ENCODE measurements at places on chromosomes 1 and 21.

DNA sequence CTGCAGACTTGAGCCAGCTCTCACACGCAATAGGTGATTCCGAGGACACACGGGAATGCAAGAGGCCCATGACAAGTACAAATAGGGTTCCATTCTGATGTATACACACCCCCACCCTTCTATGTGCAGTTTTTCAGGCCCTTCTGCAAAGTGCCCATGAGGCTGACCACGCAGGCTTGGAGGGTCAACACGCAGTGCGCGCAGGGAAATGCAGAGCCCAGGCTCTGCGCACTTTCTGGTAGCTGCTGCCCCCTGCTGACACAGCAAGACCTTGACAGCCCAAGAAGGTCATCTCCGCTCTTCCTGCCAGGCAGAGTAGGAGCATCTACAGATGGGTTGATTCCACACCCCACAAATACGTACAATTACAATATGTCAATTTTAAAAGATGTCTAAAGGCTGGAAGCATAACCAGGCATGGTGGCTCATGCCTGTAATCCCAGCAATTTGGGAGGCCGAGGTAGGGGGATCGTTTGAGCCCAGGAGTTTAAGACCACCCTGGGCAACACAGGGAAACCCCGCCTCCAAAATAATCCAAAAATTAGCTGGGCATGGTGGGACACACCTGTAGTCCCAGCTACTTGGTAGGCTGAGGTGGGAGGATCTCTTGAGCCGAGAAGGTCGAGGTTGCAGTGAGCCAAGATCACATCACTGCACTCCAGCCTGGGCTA is 18.5 kb downstream of the SH3BP5L start:
- peak; percentile 60 for DNase-seq

DNA sequence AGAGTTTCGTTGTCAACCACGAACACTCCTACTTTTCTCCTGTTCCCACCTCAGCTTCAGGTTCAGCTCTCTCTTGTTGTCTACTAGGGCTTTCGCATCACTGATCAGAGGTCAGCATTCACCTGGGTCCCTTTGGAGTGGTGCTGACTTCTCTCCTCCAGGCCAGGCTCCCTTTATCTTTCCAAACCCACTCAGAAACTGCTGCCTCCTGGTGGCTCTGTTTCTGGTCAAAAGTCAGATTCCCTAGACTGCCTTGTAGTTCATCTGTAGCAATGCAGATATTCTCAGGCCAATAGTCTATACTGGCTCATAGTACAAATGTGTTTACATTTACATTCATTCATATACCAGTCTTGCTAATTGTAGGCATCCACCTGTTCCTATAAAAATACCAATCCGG is 6.4 kb upstream of the ERI3 start:
- DNase-seq, result no peak

GRCh38 chr1:26574719-26575251 is 45.2 kb downstream of the RPS6KA1 start:
- no peak for DNase-seq

- DNase-seq, result no peak
These were observed 47.1 kb downstream of the WNT9A start for GRCh38 chr1:227900571-227901051.

GRCh38 chr1:218401998-218402785 is 57.1 kb downstream of the TGFB2 start:
- no peak for DNase-seq

DNA sequence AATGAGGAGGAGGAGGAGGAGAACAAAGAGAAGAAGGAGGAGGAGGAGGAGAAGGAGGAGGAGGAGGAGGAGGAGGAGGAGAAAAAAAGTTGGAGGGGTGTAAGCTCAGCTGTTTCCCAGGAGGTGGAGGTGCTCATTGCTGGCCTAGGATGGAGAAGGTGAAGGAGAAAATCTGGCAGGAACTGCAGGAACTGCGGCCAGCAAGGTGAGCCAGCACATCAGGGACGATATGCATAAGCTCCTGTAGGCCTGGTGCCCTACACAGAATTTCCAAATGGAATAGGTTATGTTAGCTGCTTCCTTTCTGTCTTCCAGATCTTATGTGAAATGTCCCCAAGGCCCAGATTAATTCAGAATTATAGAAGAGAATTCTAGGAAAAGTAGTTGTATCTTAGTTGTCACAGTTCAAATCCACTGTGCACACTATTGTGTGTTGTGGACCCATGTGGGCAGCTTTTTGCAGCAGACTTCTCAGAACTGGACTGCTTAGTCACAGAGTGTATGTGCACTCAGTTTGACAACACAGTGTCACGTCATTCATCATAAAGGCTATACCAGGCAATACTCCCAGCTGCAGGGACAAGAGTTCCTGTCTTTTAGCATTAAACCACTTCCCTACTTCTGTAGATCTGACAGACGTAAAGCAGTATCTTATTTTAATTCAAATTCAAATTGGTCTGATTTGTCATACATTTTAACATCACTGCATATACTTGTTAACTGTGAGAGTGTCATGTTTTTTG is 303.7 kb downstream of the HLX start:
- no peak for DNase-seq

- no peak for DNase-seq
These were observed 8.8 kb downstream of the SMCP start for GRCh38 chr1:152886758-152887409.

DNA sequence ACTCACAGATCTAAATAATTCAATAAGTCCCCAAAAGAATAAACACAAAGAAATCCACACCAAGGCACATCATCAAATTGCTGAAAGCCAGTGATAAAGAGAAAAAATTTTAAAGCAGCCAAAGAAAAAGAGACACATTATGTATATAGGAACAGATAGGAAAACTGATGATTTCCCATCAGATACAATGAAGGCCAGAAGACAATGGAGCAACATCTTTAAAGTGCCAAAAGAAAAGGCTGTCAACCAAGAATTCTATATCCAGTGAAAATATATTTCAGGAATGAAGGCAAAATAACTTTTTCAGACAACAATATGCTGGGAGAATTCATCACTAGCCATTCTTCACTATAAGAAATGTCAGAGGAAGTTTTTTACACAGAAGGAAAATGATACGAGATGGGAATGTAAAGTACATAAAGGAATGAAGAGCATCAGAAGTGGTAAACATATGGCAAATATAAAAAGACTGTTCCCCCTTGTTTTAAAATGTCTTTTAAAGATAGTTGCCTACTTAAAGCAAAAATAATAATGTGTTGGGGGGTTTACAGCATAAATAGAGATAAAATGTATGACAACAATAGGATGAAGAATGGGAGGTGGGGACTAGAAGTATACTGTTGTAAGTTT is 9.4 kb upstream of the MYOG start:
- DNase-seq, result no peak

- no peak for DNase-seq
These were observed 17.0 kb downstream of the TTC39A start for GRCh38 chr1:51313268-51313852.

DNA sequence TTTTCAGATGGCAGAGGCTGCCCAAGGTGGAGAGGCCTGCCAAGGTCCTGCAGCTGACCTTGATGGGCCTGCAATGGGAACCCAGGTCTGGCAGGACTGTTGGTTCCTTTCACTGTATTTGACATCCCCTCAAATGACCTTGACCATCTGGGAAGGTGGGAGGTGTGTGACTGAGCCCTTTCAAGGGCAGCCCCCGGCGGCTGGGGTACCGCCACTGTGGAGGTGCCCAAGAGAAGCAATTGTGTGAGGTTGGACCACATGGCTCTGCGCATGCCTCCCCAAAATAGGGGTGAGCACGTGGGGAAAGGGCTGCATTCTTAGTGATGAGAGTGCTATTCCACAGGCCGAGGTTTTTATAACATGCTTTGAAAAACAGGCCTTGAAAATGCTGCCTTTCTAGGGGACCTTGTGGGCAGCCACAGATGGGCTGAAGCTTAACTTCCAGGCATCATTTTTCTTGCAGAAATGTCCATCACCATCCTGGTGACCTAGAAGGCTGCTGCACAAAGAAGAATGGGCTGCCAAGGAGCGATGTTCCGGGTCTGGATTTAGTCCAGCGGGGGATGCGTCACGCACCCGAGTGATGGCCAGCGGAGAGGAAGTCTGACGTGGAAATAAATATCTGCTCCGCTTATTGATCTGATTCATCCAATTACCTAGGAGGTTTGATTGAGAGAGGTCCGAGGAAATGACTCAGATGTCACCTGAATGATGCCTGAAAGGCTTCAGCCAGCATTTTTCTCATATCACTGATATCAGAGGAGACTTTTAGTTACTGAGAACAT is 16.5 kb upstream of the UTS2 start:
- no peak for DNase-seq

DNA sequence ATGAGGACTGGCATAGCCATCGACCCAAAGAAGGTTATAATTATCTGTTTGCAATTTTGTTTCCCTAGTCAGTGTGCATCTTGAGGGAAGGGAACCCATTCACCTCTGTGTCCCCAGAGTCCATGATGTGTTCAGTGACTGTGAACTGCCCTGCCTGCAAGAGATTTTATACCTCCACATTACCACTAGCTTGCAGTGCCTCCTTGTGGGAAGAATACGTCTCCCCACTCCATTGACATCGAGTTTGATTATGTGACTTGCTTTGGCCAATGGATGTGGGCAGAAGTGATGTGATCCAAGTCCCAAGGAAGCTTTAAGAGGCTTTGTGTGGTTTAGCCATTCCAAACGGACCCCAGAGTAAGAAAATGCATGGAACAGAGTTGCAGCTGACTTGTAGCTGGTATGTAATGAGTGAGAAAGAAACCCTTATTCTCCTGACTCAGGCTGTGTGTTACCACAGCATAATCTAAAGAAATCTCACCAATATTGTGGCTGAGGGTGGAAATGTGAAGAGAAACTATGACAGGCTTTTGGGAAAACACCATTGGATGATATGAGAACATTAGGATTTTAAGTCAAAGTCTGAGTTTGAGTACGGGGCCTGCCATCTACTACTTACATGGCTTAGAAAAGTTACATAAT is 47.8 kb upstream of the NRDC start:
- no peak for DNase-seq

- no peak for DNase-seq
These were observed 308.8 kb downstream of the CAMTA1 start for GRCh38 chr1:7094086-7094485.

GRCh38 chr1:41356752-41357151 is 4.5 kb upstream of the FOXO6 start:
- no peak for DNase-seq

- peak; percentile 68 for DNase-seq
These were observed 96.5 kb downstream of the USP25 start for GRCh38 chr21:15826147-15826780.

- no peak for DNase-seq
These were observed 105.6 kb downstream of the NR5A2 start for GRCh38 chr1:200133123-200133522.

DNA sequence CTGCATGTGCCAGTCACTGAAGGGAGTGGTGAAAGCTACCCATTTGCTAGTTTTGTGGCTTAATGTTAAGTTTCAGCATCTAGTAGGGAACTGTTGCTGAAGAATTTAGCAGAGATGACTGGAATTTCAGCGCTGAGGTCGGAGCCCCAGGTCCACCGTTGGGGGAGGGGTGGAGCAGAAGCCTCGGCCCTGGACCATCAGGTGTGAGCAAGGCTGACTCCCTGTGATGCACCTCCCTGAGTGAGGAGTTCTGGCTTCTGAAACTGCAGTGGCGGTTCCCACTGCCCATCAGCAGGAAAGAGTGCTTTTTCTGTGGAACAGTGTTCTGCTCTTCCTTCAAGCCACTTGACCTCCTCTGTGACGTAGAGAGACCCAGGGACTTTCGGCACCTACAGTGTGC is 1.3 kb downstream of the NOS1AP start:
- no peak for DNase-seq

DNA sequence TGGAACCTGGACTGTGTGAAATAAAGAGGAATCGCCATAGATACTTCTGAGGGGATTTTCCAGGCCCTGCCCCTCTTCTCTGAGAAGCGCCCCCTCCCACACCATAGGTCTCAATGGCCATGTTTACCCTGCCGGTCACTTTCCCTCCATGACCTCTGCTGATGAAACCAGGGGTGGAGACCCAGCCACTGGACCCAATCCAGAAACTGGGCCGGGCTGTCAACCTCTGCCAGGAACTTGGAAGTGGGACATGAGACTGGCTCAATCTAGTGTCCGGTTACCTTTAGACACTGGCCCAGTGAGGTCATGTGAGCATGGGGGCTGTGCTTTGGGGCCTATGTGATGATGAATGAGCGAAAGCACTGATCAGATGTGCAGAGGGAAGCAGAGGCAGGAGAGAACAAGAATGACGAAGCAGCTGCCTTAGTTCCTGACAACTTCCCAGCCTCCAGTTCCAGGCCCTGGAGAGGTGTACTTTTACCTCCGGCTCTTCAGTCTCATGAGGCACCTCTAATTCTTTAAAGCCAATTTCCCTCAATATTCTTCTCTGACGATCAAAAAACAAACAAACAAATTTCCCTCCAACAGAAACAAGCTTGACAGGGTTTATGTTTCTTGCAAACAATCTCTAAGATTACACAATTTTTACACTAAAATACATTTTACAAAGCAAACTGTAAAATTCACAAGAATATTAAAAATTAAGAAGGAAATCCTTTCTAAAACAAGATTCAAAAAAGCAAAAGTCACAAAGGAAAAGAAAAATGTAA is 4.9 kb downstream of the ASAP3 start:
- no peak for DNase-seq

DNA sequence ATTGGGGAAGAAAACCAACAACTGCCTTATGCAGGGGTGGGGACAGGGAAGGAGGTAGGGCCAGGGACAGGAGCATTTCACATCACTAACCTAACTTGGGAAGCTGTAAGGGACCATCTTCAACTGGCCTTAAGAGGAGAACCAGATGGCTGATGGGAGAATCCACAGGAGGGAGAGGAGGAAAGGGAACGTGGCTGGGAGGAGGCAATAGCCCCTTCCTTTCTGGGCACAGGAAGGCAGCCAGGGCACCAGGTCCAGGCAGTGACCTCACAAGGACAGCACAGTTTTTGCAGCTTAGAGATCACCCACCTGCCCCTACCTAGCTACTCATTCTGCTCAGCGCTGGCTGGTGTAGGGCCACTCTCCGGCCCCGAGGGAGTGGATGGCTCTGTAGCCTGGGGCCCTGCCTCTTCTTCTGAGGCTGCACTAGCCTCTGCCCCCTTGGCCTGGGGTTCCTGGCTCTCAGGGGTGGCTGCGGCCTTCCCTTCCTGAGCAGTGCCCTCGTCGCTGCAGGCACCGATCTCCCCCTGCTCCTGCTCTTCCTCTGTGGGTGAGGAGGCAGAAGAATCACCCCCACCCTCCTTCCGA is 1.7 kb downstream of the MARCKSL1 start:
- DNase-seq, result no peak

- no peak for DNase-seq
These were observed 61.0 kb downstream of the TIAM1 start for GRCh38 chr21:31283025-31283424.

GRCh38 chr1:24972221-24972914 is 42.3 kb upstream of the RUNX3 start:
- no peak for DNase-seq

DNA sequence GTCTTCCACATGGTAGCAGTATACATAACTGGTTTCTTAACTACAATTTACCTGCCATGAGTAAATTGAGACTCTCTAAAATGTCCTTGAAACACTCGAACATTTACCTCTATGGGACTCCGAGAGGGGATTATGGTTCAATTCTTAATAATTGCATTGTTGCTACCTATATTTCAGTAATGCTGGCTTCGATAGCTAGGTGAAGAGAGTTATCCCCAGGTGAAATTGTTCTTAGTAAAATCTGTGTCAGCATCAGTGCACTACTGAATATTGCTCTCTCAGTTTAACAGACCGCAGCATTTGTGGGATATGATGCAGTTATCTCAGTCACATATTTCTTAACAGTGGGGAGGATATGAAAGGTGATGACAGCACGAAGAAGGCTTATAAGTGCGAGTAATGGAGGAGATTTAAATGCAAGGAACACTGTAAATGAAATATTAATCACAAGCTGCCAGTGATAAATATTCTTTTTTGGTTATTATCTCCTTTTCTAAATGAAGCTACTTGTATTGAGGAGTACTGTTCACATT is 801.9 kb downstream of the BRINP3 start:
- DNase-seq, result no peak

GRCh38 chr1:66025188-66025587 is 232.5 kb downstream of the PDE4B start:
- DNase-seq, result no peak

Data from CD4-positive, CD25-positive, alpha-beta regulatory T cell (primary cell).